ENCODE measurements at places on chromosomes 1 and 21.

- DNase-seq, result no peak
These were observed 45.9 kb upstream of the PUM1 start for GRCh38 chr1:31111290-31111951.

DNA sequence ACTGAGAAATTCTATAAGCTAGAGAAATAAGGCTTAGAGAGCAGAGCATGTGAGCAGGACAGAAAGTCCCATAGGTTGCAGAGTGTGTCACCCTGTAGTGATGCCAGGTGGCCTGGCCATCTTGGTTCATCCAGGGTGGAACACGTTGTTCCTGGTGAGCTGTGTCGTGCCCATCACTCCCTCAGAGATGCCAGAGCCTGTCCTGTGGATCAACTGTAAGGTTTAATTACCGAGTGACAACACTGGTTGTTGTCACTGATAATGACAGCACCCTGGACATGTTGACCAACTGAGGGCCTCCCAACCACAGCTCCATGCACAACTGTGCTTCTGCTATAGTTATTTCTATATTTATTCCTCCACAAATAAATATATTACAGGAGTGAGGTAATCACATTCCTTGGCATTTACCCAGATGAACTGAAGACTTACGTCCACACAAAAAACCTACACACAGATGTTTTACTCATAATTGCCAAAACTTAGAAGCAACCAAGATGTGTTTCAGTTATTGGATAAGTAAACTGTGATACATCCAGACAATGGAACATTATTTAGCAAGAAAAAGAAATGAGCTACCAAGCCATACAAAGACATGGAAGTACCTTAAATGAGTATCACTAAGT is 6.2 kb downstream of the C1orf198 start:
- no peak for DNase-seq

GRCh38 chr1:227901239-227901905 is 46.4 kb downstream of the WNT9A start:
- no peak for DNase-seq

GRCh38 chr1:167849666-167850065 is 64.3 kb downstream of the ADCY10 start:
- no peak for DNase-seq

- no peak for DNase-seq
These were observed 3.8 kb downstream of the ARV1 start for GRCh38 chr1:230982696-230983095.
